ENCODE measurements at places on chromosomes 3 and 15. TPM values are rescaled to one million over a fixed set of nuclear protein-coding genes. Genes with fewer than 3 reads are reported as not detected.

TRPM1 gene
- not detected for total RNA-seq

GRCh38 chr3:154137036-154137435, 15.8 kb downstream of the ARHGEF26 start:
- peaks cover 13% of the 10 kb centered on the region for H3K27me3 ChIP-seq
- no peak overlapping the region for H3K4me3 ChIP-seq

GRCh38 chr15:101024706-101025500, 105.7 kb downstream of the LRRK1 start:
- H3K27ac ChIP-seq, result peak overlapping the region; percentile 25
- H3K27me3 ChIP-seq, result peaks cover under 1% of the 10 kb centered on the region
- H3K4me3 ChIP-seq, result no peak overlapping the region
- DNase-seq, result no peak
- H3K4me1 ChIP-seq, result no peaks in the 10 kb centered on the region

GRCh38 chr3:184334470-184335158, 2.8 kb upstream of the FAM131A start:
- no peaks in the 10 kb centered on the region for H3K27me3 ChIP-seq
- peak overlapping the region; percentile 6 for H3K4me3 ChIP-seq
- peaks cover 54% of the 10 kb centered on the region for H3K4me1 ChIP-seq
- DNase-seq, result peak; percentile 34
- H3K36me3 ChIP-seq, result peaks cover 42% of the 10 kb centered on the region

SHF gene
- 0.79 TPM for total RNA-seq

DNA sequence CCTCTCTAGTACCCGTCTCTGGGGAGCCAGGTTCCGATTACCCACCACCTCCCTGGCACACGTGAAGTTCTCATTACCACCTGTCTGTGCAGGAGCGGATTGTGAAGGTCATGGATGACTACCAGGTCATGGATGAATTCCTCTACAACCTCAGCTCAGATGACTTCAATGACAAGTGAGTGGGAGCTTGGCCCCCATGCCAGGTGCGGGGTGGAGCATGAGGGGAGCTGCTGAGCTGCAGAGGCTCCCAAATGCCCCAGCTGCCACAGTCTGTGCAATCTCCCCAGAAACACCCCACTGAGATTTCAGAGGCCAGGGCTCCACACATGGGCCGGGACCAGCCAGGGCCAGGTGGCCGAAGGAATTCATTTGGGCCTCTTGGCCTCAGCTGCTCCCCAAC, 34.3 kb downstream of the DNAH1 start:
- H3K4me1 ChIP-seq, result no peaks in the 10 kb centered on the region
- DNase-seq, result no peak
- H3K27ac ChIP-seq, result no peak overlapping the region
- no peaks in the 10 kb centered on the region for H3K27me3 ChIP-seq

DNA sequence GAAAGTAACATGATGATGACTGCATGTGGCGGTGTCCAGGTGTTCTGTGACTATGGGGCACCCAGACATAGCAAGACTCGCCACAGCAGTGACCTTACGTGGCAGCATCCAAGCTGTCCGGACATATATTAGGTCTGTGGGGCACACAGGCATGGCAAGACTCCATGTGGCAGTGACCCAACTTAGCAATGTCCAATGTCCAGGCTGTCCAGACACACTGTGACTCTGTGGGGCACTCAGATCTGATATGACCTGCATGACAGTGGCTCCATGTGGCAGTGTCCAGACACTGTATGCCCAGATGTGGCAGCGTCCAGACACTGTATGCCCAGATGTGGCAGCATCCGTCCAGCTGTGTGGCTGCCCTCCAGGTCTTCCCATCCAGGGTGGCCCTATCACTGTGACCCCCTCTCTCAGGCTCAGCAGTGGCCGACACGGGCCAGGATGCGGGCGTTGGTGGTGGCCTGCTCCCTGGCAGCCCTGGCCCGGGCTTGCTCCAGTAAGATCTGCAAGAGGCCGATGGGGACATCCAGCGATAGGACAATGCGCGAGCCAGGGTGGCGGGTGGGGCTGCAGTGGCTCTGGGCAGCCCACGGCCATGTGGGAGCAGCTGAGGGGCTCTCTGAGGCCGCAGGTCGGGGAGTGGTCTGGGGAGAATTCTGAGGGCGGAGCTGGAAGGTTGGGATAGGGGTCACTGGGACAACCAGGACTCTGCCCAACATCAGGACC, 1.1 kb downstream of the UCN2 start:
- no peak overlapping the region for H3K4me3 ChIP-seq
- H3K4me1 ChIP-seq, result peaks cover 43% of the 10 kb centered on the region
- DNase-seq, result no peak
- H3K27ac ChIP-seq, result no peak overlapping the region
- H3K27me3 ChIP-seq, result no peaks in the 10 kb centered on the region

DNA sequence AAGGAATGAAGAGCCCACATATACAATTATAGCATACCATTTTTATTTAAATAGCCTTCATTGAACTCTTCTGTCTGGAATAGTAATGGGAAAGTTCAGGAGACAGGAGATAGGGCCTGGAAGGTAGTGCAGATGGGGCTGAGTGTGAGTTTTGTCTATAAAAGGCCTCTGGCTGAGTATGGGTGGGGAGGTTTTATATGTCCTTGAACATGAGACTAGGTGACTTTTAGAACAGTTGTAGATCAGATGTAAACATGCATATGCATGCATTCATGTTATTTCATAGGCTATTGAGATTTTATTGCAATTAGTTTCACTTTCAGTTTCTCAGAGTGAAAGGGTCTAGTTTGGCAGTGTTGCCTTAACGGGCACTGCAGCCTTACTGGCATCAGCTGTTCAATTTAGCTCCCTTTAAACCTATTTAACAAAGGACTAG, 27.1 kb downstream of the CGGBP1 start:
- H3K27ac ChIP-seq, result peak overlapping the region; percentile 91
- no peaks in the 10 kb centered on the region for H3K27me3 ChIP-seq
- peaks cover 40% of the 10 kb centered on the region for H3K4me1 ChIP-seq
- peak; percentile 31 for DNase-seq

DNA sequence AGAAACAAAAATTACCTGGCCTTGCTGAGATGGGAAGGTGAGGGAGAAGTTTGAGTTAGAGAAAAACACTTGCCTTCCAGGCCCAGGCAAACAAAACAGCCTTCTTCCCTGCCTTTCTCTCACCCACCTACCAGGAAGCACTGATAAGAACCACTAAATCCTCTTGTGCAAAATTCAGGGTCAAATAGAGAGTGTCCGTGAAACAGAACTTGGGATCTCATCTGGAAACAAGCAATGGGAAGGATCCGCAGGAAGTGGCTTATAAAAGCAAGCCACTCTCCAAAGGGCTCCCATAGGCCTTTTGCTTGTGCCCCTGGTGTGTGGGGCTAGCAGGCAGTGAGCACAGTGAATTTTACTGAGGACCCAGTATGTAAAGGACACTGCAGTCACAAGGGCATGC, 11.0 kb downstream of the ADAMTS9 start:
- no peaks in the 10 kb centered on the region for H3K27me3 ChIP-seq
- H3K27ac ChIP-seq, result no peak overlapping the region
- DNase-seq, result no peak
- no peaks in the 10 kb centered on the region for H3K4me1 ChIP-seq

DNA sequence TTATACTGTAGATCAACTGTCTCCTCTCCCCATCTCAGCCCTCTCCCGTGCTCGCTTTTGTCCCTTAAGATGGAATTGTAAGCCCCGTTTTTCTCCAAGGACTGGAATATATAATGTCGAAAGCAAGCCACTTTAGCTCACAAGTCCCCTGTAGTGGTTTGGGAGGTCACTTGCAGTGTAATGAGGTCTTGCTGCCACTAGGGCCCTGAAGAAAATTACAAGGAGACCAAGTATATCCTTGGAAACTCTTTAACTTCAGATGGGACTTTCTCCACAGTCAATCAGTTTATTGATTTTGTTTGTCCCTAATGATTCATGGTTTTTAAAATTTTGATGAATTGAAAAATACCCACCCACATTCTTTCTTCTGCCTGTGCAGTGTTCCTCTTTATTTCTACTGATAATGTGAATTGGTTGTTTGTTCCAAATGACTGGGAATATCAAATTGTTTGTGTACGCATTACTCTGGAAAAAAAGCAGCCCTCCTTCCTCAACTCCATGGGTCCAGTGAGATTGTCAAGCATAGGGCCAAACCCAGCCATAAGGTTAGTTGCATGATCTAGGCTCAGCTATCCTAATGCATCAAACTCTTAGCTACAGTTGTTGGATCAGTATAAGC, 294.8 kb downstream of the MCTP2 start:
- H3K27me3 ChIP-seq, result peaks cover 7% of the 10 kb centered on the region
- no peaks in the 10 kb centered on the region for H3K4me1 ChIP-seq
- H3K4me3 ChIP-seq, result no peak overlapping the region
- DNase-seq, result no peak

- H3K27me3 ChIP-seq, result no peaks in the 10 kb centered on the region
- peaks cover 38% of the 10 kb centered on the region for H3K4me1 ChIP-seq
- H3K27ac ChIP-seq, result peak within 1 kb of the TSS; percentile 87
- DNase-seq, result peak; percentile 56
Observed at GRCh38 chr3:40476478-40477470, at the start of gene ZNF619. Gene ZNF619, plus strand, starts transcription at chr3:40477122. Its CDS starts 858 bp downstream, at chr3:40477980.

Measured in activated CD4-positive, alpha-beta T cell treated with anti-CD3 and anti-CD28 coated beads, Interleukin-2, amount 10 ng/mL, durations not matched to agents 7 days and 5 days (primary cell).